Activated T-cell treated with anti-CD3 and anti-CD28 coated beads, Interleukin-2, amount 50 U/mL, for 24 hours (primary cell): ENCODE measurements at places on chromosomes 12 and 14.

DNA sequence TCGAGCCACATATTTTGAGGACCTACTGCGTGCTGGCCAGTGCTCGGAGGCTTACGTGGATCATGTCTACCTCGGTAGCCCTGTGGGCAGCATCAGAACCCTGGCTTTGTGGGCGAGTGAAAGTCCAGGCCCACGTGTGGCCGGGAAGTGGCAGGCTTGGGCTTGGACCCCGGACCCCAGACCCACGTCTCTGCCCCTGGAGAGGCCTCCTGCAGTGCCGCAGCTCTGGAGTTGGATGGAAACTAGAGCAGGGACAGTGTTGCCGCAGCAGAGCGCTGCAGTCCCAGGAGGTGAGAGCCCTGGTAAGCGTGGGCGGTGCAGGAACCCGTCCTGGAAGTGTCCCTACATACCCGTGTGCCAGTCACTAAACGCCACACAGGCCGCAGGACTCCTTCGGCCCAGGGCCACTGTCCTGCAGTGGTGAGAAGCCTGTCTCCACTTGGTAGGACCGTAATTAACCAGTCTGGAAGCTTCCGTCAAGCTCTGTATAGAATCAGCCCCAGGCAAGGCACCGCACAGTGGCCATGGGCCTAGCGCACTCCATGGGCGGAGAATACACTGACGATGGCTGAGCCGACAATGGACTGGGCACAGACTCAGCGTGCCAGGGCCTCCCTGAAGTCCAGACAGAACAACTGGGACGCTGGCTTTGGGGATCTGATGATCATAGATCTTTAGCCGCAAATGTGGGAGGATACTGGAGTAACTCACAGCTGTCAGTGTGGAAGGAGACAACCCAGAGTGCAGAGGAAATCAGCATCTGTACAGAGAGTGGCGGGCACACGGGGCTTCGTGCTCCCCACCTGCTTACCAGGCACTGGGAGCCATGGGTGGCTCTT, 219.5 kb downstream of the KIF26A start:
- DNase-seq, result no peak

GRCh38 chr14:74142523-74142922, 57.8 kb downstream of the LIN52 start:
- DNase-seq, result no peak

- no peak for DNase-seq
These were observed 7.6 kb downstream of the TSPAN9 start for GRCh38 chr12:3084742-3085141.

DNA sequence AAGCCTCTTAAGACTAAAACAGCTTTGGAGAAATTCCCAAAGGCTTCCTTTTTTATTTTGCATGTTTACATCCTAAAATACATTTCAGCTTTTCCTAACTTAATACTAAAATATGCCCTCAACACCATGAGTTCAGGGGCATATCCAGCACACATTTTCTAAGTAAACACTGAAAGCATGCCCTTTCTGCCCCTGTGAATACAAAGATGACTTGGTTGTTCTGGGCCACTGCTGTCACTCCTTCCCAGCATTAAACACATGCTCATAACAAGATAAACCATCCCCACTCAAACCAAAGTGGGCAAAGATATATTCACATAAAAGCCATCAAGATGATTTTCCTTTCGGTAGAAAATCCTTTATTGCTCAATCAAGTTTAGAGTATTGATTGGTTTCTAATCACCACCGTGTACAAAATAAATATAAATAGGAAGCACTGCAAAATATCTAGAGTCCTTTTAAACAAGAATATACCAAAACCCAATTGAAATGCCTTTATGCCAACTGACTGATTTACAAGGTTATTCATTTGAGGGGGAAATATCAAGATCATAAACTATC, 1.9 kb downstream of the CCNB1IP1 start:
- DNase-seq, result no peak

GRCh38 chr14:34583525-34583924, 44.0 kb upstream of the EAPP start:
- DNase-seq, result no peak

DNA sequence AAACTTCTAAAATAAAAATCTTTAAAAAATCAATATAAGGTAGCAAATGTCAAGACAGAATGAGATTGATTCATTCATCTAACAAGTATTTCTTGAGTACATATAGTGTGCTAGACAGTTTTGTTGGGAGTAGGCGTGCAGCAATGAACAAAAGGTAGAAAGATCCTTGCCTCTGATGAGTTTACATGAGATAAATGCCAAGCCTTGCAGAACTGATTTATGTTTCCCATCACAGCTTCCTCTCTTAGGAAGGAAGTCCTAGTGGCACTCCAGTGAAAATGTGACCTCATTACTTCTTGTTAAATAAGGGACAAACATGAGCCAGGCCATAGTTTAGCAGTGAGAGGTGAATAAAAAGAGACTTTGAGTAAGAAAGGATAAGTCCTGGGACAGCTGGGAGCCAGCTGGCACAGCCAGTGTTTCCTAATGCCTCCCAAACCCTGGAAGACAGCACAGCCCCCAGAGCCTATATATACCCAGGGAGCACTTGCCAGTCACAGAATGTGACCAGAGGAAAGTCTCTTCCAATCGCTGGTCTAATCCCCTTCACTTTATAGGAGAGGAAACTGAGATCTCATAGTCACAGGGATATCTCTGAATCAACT, 4.7 kb upstream of the COCH start:
- no peak for DNase-seq

DNA sequence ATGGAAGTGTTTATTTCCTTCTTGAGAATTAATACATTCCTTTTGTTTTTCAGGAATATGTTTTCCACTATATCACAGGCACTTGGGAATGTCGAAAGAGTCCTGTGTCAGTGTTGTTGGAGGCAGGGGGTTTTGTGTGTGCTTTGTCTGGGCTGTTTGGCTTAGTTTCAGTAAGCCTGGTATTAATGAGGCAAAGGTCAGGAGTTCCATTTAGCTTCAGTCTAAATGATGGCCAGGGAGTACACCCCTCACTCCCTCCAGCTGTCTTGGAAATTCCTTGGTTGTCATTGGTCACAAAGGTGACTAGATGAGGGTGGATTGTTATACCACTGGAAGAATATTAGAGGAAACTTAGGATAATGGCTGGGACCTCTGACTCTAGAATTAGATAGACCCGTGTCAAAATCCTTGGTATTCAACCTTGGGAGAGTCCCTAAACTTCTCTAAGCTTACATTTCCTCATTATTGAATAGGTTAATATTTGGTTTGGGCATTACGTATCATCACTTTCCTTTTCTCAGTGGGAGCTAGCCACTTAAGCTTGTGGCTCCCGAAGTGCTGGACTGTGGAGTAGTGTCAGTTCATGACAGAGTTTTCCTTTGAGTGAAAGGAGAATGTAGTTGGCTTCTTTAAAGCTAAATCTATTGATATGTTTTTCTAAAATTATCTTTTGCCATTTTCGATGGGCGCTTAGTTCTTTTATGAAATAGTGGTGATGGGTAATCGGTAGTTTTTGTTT, 5.2 kb downstream of the FRS2 start:
- DNase-seq, result no peak
